ENCODE measurements at places on chromosomes 3 and 15.
A peak's percentile ranks its signal among the peaks of the same experiment; 100 is the strongest.

GRCh38 chr3:107842940-107843339, 247.9 kb downstream of the CD47 start:
- DNase-seq, result no peak

DNA sequence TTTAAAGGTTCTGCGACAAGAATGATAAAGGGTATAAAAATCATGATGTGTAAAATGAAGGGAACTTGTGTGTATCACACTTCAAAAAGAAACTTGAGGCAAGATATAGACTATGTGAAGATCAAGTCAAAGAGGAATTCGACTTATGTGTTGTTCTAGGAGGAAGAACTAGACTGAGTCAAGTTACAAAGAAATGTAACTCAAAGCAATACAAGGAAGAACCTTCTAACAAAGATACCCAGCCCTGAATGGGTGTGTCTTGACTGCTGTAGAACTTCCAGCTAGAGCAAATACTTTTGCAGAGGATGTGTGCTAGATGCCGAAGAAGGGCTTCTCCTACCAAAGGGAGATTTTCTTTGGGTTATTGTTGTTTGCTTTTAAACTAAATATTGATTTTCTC, 2.4 kb downstream of the SLC49A4 start:
- DNase-seq, result no peak

- DNase-seq, result no peak
Observed at GRCh38 chr3:14718539-14718938, 43.6 kb downstream of the C3orf20 start.

DNA sequence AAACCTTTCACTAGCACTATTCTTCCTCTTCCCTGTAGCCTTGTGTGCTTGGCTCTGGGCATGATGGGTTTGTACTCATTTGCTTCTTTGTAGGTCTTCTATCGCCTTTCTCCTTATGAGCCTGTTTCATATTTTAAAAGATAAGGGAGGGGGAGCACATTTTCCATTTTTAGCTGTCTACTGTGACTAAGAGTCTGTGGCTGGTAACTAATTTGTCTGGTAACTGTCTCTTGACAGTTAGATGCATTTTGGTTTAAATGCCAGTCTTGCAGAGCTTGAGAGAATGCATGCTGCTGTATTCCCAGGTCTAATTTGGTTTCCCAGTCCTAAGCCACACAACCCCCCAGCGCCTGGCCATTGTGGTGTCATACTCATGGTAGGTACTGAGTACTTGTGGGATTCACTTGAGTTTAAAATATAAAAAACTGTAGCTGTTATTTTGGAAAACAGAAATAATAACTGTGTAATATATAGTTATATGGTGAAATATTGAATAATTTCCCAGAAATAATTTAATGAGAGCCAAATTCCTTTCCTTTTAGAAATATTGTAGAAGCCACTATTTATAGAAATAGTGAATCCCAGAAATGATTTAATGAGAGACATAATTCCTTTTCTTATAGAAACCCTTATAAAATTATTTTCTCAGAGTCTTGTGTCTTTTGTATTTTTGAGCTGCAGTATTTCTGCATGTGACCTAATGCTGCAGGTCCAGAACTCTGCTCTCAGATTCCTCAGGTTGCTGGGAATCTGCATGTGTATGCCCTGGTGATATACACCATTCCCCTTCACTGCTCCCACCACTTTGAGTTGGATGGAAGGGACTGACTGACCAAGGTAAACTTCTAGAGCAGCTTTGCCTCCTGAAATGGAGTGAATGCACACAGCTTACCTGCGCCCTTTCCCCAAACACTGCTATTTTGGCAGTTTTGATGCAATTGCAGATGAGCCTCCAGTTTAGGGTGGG, 13.9 kb upstream of the GPR171 start:
- no peak for DNase-seq

DNA sequence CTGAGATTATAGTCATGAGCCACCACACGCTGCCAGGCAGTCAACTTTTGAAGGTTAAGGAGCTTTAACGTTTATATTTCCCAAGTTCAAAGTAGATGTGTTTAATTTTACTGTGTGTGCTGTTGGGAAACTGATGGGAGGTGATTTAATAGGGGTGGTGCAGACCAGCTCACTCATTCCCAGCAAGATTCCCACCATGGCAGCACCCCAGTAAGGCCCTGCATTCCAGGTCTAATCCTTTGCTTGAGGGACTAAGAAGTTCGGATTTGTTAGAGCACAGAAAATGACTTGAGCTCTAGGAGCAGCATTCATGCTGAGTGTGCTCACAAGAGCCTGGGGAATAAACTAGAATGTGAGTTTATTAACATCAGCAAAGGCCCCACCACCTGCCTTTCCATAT, 25.2 kb downstream of the TSEN2 start:
- no peak for DNase-seq

DNA sequence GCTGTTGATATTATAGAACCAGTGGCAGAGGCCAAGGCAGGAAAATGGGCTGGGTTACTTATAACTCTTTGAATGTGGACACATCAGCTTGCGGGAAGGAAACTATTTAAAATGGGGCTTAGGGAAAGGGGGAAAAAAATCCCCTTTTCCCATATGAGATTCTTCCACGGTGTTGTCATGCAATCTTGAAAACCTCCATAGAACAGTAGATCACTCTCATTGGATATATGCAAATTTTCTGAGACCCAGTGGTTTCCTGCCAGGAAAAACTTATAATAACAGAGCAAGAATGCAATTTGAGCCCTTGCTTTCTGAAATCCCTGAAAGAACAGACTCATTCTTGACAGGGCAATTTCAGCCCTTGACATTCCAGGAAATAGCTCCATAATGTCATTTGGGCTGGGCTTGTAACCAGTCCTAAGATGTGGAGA, 31.1 kb downstream of the TMEM212 start:
- DNase-seq, result peak; percentile 67

DNA sequence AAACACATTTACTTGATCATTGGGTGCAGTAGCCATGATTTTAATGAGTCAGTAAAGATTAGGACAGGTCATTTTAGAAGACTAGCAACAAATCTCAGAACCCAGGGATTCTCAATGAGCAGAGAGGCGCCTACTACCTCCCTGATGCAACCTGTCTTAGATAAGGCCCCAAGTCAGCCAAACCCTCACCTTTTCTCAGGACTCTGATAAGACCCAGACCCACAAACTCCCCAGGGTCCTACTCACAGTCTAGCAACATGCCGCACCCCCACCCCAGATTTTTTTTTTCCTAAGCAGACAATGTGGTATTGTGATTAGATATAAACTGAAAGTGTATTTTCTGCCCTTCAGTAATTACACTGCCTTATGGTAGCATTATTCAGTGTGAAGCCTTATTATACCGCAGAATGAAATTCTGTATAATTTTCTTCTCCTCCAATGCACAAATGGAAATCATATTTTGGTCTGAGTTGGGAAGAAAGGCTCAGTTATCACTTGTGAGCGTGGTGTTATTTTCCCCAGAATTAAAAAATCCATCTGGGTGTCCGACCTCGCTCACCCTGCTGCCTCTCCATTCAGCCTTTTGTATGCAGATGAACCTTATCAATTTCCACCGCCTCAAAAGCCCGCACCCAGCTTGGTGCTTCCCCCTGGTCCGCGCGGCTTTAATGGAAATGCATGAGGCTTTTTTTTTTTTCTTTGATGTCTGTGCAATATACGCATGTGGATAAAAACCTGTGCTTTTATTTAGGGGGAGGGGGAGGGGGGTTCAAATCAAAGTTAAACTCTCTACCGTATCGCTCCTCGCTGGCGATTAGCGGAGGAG, 122.0 kb upstream of the SOX14 start:
- DNase-seq, result no peak

DNA sequence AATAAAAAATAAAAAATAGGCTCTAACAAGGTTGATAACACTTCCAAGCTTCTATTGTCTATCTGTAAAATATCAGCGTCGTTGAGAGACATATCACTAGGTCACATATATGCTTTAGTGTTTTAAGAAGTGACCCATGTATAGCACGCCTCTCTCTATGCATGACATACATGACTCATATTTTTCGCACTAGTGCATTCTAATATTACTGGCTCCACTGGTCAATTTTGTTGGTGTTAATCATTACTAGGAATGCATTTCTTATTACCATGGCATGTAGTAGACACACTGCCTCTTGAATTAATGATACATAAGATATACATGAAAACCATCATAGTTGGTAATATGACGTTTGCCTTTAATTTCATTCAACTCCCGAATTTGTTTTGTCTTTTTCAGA, 203.1 kb downstream of the CHL1 start:
- no peak for DNase-seq

DNA sequence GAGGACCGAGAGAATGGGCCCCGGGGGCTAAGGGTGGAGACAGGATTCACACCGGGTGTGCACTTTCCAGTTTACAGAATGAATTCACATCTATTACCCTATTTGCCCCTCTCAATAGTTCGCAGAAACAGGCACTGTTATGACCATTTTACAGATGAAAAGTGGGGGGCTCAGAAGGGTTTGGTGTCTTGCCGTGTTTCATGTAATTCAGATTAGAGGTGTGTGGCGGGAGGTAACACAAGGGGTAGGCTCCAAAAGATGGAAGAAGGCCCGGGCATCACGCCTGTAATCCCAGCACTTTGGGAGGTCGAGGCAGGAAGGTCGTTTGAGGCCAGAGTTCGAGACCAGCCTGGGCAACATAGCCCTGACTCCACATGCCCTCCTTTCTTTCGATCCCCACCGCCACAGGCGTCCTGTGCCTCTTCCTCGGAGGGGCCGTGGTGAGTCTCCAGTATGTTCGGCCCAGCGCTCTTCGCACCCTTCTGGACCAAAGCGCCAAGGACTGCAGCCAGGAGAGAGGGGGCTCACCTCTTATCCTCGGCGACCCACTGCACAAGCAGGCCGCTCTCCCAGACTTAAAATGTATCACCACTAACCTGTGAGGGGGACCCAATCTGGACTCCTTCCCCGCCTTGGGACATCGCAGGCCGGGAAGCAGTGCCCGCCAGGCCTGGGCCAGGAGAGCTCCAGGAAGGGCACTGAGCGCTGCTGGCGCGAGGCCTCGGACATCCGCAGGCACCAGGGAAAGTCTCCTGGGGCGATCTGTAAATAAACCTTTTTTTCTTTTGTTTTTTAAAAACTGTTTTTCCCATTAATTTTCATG, 3.4 kb downstream of the DUOXA2 start:
- DNase-seq, result no peak

DNA sequence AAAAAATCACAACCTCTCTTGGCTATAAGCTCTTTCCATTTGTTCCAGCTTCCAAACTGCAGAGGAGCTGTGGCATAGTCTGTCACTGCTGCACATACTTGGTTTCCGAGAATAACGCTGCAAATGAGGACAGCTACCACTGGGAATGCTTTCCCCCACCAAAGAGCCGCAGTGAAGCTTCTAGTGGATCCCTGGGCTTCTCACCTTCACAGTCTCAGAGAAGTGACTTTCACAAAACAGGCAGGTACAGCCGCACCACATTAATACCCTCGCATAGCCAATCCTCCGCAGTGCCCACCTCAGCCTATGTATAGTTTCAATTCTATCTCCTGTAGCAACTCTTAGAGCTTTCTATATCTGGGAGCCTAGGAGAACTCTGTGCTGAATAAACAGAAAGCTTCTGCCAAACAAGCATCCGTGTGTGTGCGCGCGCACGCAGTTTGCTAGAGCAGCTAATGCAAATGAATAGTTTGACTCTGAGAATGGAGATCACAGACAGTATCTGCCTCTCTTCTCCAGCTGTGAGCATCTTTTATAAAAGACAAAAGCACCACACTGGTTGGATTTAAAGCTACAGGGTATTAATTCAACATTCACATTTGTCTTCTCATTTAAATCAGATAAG, 81.9 kb upstream of the PLXND1 start:
- DNase-seq, result no peak

DNA sequence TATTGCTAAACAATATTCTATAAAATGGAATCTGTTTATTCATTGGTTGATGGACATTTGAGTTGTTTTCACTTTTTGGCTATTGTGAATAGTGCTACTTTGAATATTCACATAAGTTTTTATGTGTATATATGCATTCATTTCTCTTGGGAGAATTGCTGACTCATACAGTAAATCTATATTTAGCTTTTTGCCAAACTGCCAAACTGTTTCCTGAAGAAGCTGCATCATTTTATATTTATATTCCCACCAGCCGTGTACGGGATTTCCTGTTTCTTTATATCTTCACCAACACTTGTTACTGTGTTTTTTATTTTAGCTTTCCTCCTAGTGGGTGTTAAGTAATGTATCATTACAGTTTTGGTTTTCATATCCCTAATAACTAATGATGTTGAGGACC, 12.5 kb upstream of the TCAIM start:
- DNase-seq, result no peak

DNA sequence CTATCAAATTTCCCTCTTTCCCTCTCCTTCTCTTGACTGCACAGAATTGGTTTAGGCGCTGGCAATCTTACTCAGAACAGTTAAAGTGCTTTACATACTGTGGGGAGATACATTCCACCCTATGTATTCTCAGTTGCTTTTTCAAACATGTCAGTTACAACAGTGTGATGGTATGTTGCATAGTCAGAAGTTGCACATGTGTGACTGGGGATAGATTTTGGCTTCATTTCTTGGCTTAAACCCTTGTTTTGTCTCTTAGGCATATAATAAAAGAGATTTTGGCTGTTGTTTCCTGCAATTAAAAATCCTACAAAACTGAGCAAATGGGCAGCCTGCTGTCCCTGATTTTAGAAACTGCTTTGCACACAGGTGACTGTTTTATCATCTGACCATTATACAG, 86.7 kb downstream of the PIK3R4 start:
- DNase-seq, result no peak

DNA sequence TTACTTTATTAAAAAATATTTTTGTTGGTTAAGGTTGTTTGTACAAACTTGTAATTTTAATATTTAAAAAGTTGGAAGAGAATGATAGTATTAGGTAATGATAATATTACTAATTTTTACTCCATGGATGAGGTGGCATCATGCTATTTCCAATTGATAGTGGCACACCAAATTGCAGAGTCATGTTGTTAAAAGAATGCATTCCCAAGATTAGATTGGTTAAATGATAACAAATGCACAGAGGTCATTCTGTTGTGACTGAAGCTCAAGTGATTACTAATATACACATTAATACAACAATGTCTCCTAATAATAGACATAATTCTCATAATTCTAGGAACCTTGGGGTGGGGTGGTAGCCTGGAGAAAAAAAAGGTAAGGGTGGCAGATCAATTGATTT, 73.2 kb upstream of the ZBED2 start:
- no peak for DNase-seq

GRCh38 chr15:32826685-32827084, 108.9 kb downstream of the GREM1 start:
- DNase-seq, result no peak

GRCh38 chr3:149180057-149180573, 41.5 kb downstream of the CP start:
- peak; percentile 99 for DNase-seq

Measured in mammary epithelial cell (primary cell).